Activated naive CD8-positive, alpha-beta T cell treated with anti-CD3 and anti-CD28 coated beads for 36 hours (primary cell): ENCODE measurements at places on chromosomes 2 and 18.

DNA sequence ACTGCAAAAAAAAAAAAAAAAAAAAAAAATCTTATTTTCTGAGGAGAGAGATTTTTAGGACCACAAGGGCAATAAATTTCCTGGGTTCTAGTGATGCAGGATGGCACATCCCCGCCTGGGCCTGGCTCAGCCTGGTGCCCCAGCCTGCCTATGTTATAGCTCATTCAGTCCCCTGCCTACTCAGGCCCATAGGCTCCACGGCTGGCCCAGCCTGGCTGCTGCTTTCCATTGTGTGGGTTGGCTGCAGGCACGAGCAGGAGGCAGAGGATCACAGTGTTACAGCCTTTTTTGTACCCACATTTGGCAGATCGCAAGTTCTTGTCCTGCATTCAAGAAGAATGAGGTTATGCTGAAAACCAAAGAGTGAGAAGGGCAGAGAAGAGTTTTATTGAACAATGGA is 2.8 kb upstream of the SULT6B1 start:
- no peak for DNase-seq

DNA sequence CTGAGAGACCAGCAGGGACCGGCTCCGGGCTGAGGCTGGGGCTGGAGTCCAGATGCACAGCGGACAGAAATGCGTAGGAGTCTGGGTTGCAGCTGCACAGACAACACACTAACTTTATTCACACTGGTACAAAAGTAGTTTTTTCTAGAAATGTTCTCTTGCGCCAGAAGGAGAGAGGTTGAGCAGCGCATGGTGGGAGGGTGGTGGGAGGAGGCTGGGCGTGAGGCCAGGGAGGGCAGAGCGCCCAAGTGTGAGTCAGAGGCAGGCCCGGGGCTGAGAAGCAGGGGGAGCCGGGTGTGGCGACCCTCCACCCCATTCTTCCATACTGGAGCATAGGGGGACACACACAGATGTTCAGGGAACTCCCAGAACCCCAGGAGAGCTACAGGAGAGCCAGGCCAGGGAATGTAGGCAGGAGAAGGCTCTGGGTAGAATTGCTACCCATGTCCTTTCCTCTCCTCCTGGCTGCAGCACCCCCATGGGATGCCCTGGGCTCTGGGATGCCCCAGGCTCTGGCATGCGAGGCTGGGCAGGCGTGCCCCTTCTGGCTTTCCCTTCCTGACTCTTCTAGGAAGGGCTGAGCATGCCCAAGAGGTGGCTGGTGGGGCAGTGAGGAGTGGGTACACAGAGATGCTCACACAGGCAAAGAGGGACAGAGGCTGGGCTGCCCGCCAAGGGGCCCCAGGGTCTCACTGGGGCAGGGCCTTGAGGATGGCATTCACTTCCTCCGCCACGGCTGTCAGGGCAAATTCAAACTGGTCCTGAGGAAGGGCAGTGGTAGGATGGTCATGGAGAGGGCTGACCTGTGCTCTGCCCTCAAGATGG is 10.6 kb downstream of the DNAJB2 start:
- no peak for DNase-seq

- DNase-seq = no peak
Measured at GRCh38 chr2:177633111-177633510, 240.5 kb downstream of the AGPS start.

DNA sequence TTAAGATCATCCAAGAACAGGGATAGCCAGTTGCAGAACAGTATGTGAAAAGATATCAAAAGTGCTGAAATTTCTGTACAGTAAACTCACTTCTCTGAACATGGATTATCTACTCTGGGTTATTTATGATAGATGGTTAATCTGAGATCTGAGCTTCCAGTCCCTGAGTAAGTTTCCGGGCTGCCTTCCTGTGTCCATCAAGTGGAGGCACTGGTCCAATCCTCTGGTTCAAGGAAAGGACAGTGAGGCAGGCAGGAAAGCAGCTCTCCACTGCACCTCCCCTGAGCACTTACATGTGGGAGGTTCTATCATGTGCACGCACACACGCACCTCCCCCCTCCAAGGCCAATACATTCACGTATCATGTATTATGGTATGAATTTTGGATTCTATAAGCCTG is 32.5 kb downstream of the GPR45 start:
- DNase-seq = no peak
